Substantia nigra (tissue), 51 donors: ENCODE measurements at places on chromosomes 7 and 10.

- no peak for DNase-seq
These were observed 167.0 kb upstream of the PRPS1L1 start for GRCh38 chr7:18194616-18195015.

- DNase-seq, result no peak
These were observed 9.3 kb upstream of the ZC3HAV1L start for GRCh38 chr7:139044813-139045794.

GRCh38 chr10:90424730-90425129 lies 433.1 kb downstream of the HTR7 start:
- DNase-seq, result no peak

GRCh38 chr7:89563597-89563996 lies 590.7 kb upstream of the STEAP1 start:
- DNase-seq, result no peak

GRCh38 chr7:70257921-70258320 lies 659.6 kb downstream of the AUTS2 start:
- DNase-seq, result no peak

- no peak for DNase-seq
These were observed 1065.8 kb upstream of the C7orf33 start for GRCh38 chr7:147524726-147525250.

GRCh38 chr7:5708271-5708670 lies 73.2 kb downstream of the RNF216 start:
- no peak for DNase-seq

DNA sequence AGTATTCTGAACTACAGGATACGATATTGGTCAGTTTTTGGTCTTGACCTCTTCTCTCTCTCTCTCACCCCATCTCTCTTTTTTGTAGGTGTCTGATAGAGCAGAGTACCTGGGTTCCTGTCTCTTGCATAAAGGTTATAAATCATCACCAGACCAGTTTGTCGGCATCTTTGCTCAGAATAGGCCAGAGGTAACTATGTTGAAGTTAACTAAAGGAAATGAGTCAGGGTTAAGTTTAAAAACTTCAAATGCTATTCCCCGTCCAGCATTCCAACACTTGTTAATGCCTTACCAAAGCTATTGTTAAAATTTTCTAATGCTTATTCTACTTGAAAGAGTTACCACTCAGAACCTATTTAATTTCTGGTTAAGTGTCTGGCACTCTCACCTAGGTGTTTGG lies 30.7 kb downstream of the ACSL5 start:
- DNase-seq, result no peak

- no peak for DNase-seq
These were observed 91.7 kb downstream of the CYP26A1 start for GRCh38 chr10:93165367-93165766.

DNA sequence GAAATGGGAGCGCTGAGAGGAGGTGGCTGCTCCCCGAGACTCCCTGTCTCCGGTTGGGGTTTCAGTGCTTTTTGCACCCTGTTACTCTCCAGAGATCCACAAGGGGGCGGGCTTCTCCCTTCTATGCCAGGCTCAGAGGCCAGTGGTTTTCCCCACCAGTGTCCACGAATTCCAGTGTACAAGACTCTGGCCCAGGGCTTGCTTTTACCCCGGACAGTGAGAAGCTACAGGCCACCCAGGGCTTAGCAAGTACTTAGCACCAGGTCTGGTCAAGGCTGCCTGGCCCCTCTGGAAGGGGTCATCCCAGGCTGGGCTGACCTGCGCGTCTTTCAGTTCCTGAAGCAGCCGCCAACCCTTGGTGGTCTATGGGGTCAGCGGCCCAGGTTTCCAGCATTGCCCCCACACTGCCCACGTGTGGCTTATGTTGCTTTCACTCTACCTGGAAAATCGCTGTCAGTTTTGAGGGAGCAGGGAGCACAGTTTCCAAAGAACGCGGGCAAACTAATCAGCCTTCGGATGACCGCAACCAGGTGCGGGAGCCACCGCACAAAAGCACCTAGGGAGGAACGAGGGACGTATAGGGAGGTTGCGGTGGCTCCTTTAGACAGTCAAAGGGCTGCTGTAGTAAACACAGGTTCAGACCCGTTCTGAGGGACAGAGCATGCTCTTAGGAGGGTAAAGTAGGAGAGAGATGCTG lies 6.8 kb downstream of the CYP26A1 start:
- DNase-seq, result no peak

GRCh38 chr7:80529362-80529761 lies 17.5 kb upstream of the GNAT3 start:
- DNase-seq, result no peak

GRCh38 chr7:871900-872537 lies 4.3 kb upstream of the GET4 start:
- DNase-seq, result no peak

DNA sequence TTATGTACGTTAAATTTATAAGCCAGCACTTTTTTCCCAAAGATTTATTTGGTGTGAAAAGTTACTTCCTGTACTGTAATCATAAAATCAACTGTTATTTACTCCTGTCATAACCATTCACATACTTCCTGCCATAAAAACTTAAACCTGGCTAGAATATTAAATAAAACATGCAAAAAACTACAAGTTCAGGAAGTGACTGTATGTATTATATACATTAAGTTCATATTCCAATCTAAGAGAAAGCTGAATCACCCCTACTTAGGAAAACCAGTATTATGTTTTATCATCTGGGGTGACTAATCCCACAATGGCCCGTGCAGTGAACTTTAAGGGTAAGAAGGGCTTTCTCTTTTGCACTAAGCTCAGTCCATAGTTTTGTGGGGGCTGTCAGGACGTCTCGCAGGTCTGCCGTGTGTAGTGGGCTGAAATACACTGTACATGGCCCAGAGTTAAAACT lies 183.7 kb upstream of the KLF14 start:
- no peak for DNase-seq
